SK-N-DZ (cell line): ENCODE measurements at places on chromosomes 3 and 15.

GRCh38 chr3:157128771-157129681, 30.9 kb downstream of the CCNL1 start:
- no peak for DNase-seq

DNA sequence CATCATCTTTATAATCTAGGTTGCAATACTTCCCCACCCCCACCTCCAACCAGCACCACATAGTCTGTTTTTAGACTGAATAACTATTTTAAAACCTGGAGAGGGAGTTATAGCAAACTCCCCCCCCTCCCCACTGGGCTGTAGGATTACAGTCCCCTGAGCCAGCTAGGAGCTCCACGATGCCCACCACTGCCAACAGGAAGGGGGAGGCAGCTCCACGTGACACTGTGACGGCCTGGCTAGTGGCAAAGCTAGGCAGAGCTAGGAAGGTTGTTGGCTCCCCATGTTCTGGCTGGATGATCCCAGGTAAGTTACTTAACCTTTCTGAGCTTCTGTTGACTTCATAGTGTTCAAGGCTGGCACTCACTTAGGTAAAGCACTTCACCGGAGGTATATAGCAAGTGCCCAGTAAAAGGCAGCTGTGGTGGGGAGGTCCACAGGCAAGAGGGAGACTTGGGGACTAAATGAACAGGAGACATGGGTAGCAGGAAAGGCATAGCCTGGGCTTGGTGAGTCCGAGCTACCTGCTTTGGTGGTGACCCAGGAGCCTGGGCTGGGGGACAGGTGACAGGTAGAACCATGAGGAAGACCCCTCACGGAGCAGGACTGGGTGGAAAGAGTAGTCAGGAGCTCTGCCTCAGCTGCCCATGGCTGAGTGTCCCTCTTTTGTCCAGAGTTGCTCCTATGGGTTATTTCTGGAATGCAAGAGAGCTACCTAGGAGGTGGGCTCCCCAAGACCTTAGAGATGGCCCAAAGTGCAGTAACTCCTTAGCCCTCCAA, 4.0 kb upstream of the TBC1D21 start:
- DNase-seq, result no peak

GRCh38 chr3:161273589-161274218, 52.6 kb downstream of the NMD3 start:
- DNase-seq, result peak; percentile 49

GRCh38 chr3:56468184-56469106, at the start of gene ERC2:
TSS of gene ERC2 (minus strand) at chr3:56468467.
- peak; percentile 74 for DNase-seq

- no peak for DNase-seq
Observed at GRCh38 chr3:16886303-16886683, 1.5 kb downstream of the PLCL2 start.

- DNase-seq, result no peak
Observed at GRCh38 chr3:147413686-147414389, 4.7 kb downstream of the ZIC1 start.

- DNase-seq, result no peak
Observed at GRCh38 chr3:123008840-123009239, 18.7 kb downstream of the SEMA5B start.

DNA sequence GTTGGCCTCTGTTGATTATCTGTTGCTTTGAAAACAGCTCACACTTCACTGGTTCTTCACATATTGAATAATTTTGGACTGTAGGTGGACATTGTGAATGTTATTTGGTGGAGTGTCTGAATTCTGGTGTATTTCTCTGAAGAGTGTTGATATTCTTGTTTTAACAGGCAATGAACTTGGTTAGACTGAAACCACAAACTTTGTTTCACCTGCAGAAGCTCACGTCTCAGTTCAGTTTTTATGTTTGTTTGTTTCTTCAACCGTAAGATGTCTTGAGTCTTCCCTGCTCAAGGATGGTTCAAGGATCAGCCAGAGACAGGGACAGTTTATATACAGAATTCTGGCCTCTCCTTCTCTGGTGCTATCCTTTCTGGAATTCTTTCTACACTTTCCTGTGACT, 43.6 kb downstream of the C3orf20 start:
- no peak for DNase-seq

DNA sequence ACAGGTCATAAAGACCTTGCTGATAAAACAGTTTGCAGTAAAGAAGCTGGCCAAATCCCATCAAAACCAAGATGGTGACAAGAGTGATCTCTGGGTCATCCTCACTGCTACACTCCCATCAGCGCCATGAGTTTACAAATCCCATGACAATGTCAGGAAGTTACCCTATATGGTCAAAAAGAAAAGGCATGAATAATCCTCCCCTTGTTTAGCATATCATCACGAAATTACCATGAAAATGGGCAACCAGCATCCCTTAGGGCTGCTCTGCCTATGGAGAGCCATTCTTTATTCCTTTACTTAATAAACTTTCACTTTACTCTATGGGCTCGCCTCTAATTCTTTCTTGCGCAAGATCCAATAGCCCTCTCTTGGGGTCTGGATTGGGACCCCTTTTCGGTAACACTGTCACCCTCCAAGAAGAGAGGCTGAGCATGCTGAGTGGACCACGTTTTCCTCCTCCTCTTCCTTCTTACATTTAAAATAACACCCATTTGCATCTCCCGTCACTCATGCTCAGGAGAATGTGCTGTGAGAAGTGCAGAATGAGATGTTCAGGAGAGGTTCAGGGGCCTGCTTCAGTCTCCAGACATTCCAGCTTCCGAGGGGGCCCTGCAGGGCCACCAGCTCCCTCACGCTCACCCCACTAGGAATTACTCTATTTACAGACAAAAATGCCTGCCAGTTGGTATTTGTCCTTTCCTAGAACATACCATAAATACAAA, 47.3 kb downstream of the NSMCE3 start:
- DNase-seq, result no peak

DNA sequence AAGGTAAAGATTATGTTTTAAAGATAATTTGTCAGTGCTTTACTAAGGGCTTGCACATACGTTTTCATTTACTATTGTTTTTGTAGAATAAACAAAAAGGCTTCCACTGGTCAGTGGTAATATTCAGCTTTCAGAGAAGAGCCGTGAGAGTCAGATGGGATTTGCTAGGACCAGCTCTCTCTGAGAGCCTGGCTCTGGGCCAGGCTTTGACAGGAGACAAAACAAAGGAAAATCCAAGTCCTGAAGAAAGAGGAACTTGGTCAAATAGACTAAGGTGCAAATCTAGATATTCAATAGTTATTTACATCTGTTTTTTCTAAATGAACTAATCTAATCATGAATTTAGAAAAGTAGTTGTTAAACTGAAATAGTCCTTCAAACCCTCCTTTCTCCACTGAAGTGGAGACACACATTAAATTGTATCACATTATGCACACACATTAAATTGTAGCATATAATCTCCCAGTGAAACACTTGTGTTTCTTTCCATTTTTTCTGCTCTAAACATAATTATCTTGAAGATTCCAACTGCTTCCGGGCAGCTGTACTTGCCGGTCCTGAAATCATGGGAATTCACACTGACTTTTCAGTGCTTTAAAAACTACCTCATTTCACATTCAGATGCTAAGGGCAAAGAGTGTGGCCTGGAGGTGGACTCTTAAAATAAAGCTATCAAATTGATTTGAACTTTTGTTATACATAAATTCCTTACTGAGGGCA, 55.1 kb upstream of the FILIP1L start:
- DNase-seq, result no peak

DNA sequence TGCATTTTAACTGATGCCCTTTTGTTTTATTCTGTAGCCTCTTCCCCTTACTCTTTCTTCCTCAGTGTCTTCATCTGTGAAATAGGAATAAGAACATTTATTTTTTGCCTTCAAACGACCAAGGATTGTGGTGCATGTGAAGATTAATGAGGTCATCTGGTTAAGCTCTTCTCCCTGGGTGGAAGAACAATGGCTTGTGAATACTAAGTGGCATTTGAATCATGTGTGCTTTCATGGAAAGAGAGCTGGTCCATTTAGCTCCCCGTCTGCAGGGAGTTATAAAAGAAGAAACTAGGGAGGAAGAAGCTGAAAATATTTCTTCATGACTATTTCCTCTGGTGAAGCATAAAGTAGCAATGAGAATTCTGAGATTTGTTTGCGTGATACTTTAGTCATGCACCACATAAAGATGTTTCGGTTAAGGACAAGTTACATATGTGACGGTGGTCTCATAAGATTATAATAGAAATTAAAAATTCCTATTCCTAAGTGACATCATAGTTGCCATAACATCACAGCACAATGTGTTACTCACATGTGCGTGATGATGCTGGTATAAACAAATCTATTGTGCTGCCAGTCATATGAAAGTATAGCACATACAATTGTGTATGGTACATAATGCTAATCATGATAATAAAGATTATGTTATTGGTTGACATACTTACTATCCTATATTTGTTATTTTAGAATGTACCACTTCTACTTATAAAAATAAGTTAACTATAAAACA, 374.3 kb downstream of the RBMS3 start:
- DNase-seq, result no peak

- no peak for DNase-seq
Observed at GRCh38 chr15:26661748-26662147, 111.1 kb downstream of the GABRB3 start.

DNA sequence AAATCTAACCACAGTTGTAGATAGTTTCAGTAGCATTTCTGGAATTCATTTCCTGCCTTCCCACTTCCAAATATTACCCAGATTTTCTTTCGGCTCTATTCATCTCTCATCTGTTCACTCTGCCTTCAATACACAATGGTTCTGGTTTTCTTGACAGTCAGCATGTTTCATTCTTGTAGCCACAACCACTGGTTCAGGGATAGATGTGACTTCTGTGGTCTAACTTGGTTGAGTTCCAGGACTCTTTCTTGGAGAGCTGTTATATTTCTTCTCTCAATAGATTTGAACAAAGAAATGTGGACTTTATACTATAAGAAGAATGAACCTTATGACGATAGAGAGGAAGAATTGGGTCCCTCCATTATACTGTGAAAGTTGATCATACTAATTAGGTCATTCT, 228.8 kb downstream of the NSUN3 start:
- no peak for DNase-seq

DNA sequence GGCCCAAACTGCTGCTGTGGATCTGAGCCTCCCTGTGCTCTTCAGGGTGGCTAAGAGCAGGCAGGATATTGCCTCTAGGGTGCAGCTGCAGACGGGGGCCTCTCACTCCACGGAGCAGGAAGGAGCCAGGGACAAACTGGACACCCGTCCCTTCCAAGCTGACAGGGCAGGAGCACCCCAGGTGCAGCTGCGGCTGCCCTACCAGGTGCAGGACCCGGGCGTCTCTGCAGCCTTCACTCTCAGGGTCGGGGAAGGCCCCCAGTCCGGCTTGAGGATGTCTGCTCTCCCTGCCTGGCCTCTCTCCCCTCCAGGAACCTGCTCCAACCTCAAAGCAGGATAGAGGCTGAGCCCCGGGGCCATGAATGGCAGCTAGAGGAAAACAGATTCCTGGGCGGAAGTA, 1554.9 kb upstream of the CADM2 start:
- no peak for DNase-seq

- DNase-seq, result peak; percentile 44
Observed at GRCh38 chr3:50652709-50653108, 22.0 kb upstream of the DOCK3 start.

DNA sequence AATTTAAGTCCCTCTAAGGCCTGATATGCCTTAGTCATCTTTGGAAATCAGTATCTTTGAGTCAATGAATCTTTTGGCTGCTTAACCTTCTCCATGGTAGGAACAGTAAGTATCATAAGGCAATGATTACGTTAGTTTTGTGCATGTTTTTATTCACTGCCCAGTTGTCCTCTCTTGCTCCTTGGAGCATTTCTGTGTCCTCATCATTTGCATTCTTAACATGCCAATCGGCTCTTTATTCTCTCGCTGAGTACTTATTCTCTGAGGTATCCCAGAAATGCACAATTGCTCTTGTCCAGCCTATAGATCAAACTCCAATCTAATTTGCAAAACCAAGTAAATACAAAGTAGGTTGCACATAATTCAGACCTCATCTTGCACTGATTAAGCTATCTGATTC, 405.0 kb upstream of the IL12A start:
- no peak for DNase-seq

GRCh38 chr15:93050648-93051047, 38.4 kb downstream of the RGMA start:
- no peak for DNase-seq

DNA sequence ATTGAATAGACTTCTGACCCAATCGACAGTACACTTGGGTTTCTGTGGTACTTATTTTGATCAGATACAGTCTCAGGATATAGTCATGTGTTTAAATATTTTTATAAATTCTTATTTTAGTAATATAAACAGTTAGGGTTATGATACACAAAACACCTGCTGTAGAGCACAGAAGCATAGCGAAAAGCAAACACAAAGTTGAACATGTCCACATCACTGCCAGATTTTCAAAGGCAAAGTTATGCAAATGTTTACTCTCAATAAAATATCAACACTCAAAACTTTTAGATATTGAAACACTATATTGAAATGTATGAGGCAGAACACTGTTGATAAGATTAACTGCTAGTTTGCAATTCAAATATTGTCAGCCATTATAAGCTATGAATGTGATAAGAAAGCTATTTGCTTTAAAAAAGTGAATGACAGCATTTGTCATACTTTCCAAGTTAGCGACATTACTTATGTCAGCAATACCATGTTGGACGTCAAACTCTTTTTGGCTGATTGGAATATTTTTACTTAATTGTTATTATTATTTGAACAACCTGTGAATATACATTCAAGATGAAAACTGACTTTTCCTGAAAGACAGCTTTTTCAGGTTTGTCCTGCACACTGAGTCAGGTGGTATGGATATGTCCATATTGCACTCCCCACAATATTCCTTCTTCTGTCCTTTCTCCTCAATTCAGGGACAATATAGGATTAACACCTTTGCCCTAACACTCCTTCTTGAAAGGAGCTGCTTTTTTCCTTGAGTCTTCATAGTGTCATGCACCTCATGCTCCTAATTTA, 367.1 kb downstream of the EPHA3 start:
- DNase-seq, result no peak

GRCh38 chr3:32630266-32630665, 54.7 kb upstream of the CNOT10 start:
- DNase-seq, result no peak

DNA sequence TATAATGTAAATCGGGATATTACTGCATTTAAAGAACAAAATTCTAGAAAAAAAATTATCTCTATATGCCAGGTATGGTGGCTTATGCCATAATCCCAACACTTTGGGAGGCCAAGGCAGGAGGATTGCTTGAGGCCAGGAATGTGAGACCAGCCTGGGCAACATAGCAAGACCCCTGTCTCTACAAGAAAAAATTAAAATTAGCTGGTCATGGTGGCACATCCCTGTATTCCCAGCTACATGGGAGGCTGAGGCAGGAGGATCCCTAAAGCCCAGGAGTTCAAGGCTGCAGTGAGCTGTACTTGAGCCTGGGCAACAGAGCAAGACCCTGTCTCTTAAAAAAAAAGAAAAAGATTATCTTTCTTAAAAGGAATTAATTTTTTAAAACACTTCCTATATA, 12.8 kb downstream of the SENP7 start:
- DNase-seq, result no peak

DNA sequence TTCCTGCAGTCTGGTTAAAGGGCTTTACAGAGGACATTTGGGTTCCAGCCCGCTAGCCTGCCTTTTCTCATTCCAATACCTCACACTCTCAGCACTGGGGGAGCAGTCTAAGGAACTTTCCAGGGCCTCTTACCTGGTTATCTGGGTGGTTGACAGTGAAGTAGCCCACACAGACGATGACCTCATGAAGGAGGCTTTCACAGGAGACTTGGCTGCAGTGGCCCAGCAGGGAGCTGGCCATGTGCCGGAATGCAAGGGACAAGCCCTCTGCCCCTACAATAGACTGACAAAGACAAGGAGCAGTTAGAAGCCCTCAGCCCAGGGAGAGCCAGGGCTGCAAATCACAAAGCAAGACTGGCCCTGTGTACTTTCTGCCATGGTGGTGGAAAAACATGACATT, 39.5 kb downstream of the ISL2 start:
- DNase-seq, result no peak

GRCh38 chr15:67253549-67254237, 768 bp downstream of the AAGAB start:
- DNase-seq, result peak; percentile 10
